ENCODE measurements at places on chromosomes 4 and X. TPM values are rescaled to one million over a fixed set of nuclear protein-coding genes. Genes with fewer than 3 reads are reported as not detected.

- no peak for DNase-seq
Observed at GRCh38 chrX:40068048-40068447, 29.7 kb downstream of the BCOR start.

GRCh38 chrX:16664074-16664473 is 14.1 kb downstream of the S100G start:
- DNase-seq: no peak

DNA sequence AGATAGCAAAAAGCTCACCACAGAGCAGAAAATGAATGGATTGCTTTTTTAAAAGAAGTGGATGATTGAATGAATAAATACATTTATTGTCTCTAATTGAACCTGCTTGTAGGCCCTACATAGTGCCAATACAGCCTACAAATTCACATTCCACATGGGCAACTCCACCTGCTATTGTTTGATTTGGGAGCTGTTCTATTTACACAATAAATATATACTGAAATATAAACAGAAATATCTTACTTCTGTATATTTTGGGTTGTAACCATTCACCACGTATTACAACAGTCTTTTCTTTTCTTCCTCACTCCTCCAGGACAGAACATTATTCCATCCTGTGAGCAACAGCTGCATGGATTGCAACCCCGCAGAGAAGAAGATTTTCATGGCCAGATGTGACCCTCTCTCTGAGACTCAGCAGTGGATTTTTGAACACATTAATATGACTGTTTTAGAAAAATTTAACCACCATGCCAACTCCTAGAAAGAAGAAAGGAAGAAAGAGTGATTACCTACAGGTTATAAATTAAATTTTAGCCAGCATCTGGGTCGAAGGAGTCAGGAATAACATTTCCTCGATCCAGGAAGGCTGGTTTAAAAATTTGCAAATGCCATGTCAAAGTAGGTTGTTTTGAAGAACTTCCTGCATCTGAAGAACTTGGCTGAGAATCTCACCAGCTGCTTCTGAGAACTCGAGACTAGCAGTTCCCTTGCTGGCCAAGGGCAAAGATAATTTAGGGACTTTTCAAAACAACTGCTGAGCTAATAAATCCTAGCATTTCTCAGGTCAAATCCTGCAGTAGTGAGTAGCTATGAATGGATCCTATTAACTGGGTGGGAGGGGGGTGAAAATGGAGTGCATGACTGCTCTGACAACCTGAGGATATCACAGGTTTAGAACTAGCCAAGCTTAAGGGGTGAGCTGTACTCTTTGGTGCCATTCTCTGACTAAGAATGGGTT is 128.7 kb upstream of the GALNT7 start:
- DNase-seq: no peak

DNA sequence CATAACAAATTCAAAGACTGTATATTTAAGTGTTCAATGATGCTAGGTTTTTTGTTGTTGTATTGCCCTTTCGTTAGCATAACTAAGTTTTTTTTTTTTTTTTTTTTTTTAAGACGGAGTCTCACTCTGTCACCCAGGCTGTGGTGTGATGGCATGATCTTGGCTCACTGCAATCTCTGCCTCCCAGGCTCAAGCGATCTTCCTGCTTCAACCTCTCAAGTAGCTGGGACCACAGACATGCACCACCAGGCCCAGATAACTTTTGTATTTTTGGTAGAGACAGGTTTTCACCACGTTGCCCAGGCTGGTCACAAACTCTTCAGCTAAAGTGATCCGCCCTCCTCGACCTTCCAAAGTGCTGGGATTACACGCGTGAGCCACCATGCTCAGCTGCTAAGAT is 7.0 kb downstream of the SH3BGRL start:
- DNase-seq: no peak

DNA sequence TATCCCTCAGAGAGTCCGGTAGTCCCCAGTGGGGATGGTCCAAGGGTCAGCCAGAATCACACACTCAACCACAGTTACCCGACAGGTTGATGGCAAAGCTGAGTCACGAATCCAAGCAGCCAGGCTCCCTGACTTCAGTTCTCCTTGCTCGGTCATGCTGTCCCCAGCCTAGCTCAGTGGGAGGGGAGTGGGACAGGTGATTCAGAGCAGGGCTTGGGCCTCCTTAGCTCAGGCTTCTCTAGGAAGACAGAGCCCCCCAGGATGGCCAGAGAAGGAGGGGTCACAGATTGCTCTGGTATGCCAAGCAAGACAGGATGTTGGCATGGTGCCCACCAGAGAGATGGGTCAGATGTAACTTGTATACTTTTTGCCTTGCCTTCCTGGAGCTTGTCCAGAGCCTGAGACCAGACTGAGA is 66.5 kb downstream of the EFNB1 start:
- DNase-seq: peak; percentile 36

DNA sequence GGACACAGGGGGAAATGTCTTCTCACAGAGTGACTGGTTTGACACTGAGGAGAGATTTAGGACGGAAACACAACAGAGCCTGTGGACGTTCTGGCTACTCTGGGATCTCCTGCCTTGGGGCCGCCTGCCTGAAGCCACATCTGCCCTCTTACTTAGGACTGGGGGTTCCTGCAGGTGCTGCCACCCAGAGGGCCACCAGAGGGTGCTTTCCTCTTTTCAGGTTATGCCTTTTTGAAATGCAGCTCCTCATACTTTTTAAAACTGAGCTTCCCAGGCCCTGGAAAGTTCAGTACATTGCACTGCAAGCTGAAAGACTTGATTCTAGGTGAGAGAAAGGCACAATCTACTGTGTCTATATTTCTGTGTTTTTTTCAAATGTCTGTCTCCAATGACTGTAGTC is 92.2 kb upstream of the PGRMC2 start:
- peak; percentile 57 for DNase-seq

DNA sequence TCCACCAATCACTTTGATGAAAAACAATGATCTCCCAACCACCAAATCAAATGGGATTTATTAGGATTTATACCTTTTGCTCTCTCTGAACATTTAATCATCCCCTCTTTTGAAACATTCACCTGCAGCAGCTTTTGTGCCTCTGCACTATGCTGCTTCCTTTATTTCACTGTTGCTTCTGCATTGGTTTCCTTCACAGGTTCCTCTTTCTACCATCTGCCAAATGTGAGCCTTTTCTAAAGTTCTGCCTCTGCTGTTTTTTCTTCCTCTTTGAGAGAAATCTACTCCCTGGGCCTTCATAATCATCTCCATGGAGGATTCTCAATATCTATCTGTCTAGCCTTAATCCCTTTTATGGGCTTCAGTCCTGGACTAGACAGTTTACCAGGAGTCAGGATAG is 24.7 kb downstream of the CUL4B start:
- no peak for DNase-seq

DNA sequence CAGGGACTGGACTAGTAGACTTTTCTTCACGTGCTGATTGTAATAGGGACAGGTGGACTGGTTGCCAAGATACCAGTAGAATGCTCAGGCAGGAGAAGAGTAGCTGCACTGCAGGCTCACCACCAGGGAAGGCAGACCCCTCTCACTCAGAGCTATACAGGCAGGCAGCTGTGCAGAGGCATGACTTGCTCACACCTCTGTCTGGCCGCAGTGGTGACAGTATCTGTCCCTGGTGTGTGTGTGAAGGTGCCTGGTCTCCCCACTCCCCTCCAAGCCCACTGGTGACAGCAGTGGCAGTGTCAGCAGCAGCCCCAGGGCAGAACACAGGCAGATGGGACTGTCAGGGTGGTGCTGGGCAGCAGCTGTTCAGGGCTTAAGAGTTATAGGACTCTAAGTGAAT is 140.7 kb downstream of the RPS6KA6 start:
- no peak for DNase-seq

- DNase-seq: no peak
Observed at GRCh38 chr4:48777739-48778138, 2.3 kb downstream of the FRYL start.

- no peak for DNase-seq
Observed at GRCh38 chrX:66149519-66149918, 14.5 kb upstream of the HEPH start.

- no peak for DNase-seq
Observed at GRCh38 chr4:34720571-34720970, 1523.7 kb downstream of the ARAP2 start.

- DNase-seq: no peak
Observed at GRCh38 chr4:42600578-42600977, 56.3 kb downstream of the ATP8A1 start.

DNA sequence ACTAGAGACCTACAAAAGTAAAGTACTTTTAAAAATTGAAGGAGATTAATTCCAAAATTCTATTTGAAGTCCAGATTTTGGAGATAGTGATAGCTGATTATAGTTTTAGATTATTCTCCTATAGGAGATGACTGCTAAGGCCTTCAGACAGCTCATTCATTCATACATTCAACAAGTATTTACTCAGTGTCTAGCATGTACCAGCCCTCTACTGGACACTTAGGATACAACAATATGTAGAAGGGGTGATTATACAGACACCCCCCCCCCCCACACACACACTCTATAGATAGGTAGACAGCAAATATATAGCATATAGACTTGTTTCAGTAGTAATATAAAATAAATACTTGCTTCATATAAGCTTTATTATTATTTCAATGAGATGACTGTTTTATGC is 60.4 kb upstream of the TAF9B start:
- no peak for DNase-seq

DNA sequence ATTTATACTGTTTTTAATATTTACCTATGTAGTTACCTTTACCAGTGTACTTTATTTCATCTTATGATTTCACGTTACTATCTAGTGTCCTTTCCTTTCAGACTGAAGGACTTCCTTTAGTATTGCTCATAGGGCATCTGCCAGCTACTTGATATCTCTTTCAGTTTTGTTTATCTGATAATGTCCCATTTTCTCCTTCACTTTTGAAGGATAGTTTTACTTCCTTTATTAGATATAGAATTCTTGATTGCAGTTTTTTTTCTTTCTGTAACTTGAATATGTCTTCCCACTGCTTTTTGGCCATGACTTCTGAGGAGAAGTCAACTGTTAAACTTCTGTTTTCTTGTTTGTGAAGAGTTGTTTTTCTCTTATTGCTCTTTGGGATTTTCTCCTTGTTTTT is 69.4 kb upstream of the MAGED1 start:
- no peak for DNase-seq

Gene BDH2
- total RNA-seq: 16.6 TPM

Gene MAOA
- total RNA-seq: 94.2 TPM

Gene KLHL2
- total RNA-seq: 10.0 TPM

Gene SYTL5
- total RNA-seq: 0.09 TPM

Gene GRIA2
- 0.28 TPM for total RNA-seq

Gene SLC26A1
- total RNA-seq: 34.7 TPM

Gene NR3C2
- 2.1 TPM for total RNA-seq

Gene PNCK
- 0.17 TPM for total RNA-seq

Gene FHDC1
- 33.0 TPM for total RNA-seq

Gene TRAM1L1
- total RNA-seq: not detected

Gene ATP2B3
- total RNA-seq: not detected

Gene CXCL10
- 9.4 TPM for total RNA-seq

Gene CD38
- 9.4 TPM for total RNA-seq
